ENCODE measurements at places on chromosomes 13 and 19. TPM values are rescaled to one million over a fixed set of nuclear protein-coding genes. Genes with fewer than 3 reads are reported as not detected.

Gene RUBCNL
- total RNA-seq: 1.1 TPM

Gene CGB2
- 0.43 TPM for total RNA-seq

GRCh38 chr19:54502518-54503048 lies at the start of gene LAIR2:
Gene LAIR2, plus strand, starts transcription at chr19:54502831. Its CDS starts 88 bp downstream, at chr19:54502919.
- peak; percentile 49 for DNase-seq

Gene C19orf67
- total RNA-seq: 0.39 TPM

Gene RTBDN
- total RNA-seq: not detected

GRCh38 chr13:79492918-79493594 lies 12.1 kb downstream of the NDFIP2 start:
- DNase-seq: no peak

DNA sequence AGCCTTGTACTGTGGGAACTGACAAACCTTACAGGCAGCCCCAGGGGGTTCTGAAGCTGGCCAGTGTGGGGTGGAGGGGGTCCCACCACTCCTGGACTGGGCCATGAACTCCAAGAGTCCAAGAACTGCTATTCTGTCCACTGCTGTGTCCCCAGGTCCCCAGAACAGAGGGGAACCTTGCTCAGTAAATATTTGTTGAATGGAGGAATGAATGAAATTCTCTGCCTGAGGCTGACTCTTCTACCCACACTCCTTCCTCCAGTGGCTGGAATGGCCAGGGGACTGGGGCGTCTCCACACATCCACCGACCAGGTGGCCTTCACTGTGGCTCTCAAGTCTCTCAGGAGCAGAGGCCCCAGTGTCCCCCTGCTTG lies 11.6 kb downstream of the WIZ start:
- no peak for DNase-seq

Gene POU2F2
- total RNA-seq: 62.8 TPM

DNA sequence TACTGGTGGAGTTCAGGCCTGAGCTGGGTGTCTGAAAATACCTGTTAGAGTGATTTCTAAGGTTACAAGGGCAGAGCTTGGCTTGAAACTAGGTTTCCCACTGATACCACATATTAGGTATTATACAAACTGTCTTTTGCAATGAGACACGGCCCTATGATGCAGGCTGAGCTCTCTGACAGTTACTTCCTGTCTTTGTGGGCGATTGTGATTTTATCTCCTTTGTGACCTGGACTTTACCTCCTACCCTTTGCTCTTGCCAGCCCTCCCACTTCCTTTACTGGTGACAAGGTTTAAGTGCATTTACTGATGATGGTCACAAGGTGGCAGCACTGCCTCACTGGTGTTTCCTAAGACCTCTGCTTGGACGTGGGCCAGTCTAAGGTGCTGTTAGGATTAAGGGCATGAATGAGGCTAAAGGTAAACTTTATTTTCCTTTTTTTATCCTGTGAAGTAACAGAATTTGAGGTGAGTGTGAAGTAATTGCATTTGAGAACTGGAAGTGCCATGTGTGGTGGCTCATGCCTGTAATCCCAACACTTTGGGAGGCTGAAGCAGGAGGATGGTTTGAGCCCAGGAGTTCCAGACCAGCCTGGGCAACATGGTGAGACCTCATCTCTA lies 7.7 kb upstream of the CXCL17 start:
- DNase-seq: peak; percentile 87

GRCh38 chr13:65095161-65096082 lies 2134.7 kb downstream of the PCDH9 start:
- no peak for DNase-seq

DNA sequence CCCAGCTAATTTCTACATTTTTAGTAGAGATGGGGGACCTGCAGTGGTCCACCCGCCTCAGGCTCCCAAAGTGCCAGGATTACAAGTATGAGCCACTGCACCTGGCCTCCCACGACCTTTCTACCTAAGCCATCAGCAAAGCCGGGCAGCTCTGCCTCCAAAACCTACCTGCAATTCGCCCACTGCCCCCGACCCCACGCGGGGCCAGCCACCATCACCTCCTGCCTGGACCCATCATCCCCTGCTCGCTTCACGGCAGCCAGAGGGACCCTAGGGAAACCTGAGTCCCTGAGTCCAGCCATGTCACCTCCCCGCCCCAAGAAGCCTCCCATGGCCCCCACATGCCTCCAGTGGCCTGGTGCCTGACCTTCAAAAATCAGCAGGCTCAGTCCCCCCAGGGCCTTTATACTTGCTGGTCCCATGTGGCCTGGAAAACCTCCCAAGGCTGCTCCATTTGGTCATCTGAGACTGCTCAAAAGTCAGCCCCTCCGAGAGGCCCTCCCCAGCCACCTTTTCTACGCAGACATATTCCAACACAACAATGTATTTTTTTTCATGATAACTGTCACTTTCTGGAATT lies 12.1 kb downstream of the ERCC2 start:
- DNase-seq: no peak

- DNase-seq: no peak
Measured at GRCh38 chr13:81929988-81930387, 1589.1 kb upstream of the SPRY2 start.

Gene SIGLEC5
- not detected for total RNA-seq

- no peak for DNase-seq
Measured at GRCh38 chr13:25422153-25422552, 50.4 kb downstream of the ATP8A2 start.

Gene FREM2
- not detected for total RNA-seq

GRCh38 chr13:45310341-45311131 lies 30.4 kb downstream of the TPT1 start:
- no peak for DNase-seq

GRCh38 chr19:33681081-33681680 lies 59.4 kb downstream of the CHST8 start:
- DNase-seq: no peak

DNA sequence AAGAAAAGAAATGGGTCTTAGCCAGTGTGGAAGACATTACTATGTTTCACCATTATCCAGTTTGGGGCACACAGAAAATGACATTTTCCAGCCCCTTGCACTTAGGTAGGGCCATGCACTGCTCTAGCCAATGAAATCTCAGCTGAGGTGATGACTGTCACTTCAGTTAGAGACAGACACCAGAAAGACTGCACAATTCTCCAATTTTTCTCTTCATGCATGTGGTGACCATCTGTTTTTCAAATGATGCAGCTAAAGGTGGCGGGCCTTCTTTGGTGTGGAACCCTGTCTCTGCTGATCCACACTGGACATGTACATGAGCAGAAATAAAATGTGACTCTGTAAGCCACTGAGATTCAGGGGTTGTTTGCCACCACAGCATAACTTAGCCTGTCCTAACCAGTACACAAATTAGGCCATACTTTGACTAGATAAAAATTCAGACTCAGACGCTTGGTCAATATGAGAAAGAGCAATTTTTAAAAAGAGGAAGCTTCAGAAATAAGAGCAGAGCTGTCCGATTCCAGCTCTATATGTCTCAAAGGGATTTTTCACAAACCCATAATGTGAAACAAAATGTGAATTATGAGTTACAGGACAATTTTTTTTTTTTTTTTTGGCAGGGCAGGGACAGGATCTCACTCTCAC lies 6.7 kb downstream of the ZNF565 start:
- no peak for DNase-seq

Measured in activated CD4-positive, alpha-beta T cell treated with anti-CD3 and anti-CD28 coated beads for 36 hours (primary cell).